ENCODE measurements at places on chromosomes 11 and 22.
A peak's percentile ranks its signal among the peaks of the same experiment; 100 is the strongest.

DNA sequence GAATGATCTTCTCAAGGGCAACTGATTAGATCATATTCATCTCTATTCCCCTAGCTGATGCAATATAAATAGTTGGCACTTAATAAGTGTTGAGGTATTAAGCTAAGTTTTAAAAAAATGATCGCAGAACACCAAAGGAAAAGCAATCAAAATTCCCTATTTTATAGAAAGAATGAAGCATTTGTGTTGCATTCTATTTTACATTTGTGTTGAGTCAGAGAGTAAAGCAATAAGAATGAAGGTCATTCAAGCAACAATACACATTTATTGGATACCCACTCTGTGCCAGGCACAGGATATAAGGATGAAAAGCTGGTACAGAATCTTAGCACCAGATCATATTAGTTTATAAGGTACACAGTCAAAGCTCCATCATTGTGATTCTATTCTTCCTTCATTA is 686.4 kb upstream of the CCDC90B start:
- DNase-seq, result no peak

DNA sequence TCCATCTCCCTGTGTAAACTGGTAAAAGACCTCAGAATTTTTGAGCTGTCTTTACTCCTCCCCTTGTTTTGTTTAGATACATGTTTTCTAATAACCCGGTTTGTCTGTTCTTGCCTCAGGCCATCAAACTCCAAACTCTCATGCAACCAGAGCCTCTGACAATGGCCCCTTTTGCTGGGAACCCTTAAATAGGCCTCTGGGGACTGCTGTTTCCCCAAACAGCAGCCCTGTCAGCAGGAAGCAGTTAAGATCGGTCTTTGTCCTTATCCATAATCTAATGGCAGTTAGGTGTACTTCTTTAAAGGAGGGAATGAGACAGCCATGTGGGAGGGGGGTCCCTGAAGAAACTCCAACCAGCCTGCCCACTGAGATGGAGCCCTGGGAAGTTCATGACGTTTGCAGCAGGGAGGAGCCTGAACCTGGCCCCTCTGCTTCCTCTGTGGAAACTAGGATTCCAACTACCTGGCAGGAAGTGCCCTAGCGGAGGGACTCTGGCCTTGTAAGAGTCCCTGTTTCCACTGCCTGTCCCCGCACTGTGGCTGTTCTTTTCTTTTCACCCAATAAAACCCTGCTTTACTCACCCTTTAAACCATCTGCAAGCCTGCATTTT is 1354.4 kb downstream of the LRRC4C start:
- DNase-seq, result no peak

DNA sequence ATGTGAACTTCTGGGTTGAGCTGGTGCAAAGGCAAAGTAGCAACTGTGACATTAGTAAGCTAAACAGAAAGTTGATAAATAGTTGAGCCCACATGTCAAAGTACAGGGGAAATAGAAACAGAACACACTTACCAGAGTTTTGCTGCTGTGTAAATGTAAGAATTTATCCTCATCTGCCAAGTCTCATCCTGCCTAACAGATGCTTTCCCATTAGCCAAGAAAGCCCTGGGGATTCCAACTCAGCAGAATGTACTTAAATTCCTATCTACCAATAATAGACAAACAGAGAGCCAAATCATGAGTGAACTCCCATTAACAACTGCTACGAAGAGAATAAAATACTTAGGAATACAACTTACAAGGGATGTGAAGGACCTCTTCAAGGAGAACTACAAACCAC is 7.3 kb upstream of the OR51A2 start:
- no peak for DNase-seq

DNA sequence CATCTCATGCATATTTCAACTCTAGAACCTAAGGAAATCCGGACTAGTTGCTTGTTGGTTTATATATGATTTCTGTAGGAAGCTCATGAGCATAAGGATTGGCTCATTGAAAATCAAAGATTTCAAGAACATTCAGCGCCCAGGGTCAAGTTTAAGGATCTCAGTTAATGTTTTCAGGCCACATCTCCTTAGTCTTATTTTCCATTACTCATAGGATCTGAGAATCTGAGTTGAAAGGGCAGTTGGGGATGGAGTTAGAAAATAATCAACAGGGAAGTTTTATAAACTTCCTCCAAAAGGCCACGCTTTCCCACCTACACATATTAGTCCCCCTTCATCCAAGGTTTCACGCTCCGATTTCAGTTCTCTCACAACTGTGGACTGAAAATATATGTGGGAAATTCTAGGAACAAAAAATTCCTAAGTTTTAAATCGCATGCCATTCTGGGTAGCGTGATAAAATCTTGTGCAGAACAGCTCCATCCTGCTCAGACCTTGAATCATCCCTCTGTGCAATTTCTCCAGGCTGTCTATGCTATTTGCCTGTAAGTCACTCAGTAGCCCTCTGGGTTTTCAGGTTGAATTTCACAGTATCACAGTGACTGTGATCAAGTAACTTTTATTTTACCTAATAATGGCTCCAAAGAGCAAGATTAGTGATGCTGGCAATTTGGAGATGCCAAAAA is 160.2 kb downstream of the KIRREL3 start:
- no peak for DNase-seq

DNA sequence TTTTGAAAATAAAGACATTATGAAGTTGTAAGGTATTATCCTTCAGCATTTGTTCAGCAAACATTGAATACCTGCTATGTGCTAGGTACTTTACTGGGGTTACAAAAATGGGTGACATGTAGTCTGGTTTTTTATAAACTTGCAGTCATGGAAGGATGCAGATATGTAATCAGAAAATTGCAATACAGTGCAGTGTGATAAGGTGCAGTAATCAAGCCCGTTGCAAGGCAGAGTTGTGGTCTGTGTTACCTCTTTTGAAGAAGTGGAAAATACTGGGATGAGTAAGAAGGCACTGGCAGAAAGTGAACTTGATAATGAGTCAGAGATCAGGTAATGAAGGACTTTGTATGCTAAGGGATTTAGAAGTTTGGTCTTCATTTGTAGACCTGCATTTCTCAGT is 8.1 kb downstream of the FBXO7 start:
- no peak for DNase-seq

DNA sequence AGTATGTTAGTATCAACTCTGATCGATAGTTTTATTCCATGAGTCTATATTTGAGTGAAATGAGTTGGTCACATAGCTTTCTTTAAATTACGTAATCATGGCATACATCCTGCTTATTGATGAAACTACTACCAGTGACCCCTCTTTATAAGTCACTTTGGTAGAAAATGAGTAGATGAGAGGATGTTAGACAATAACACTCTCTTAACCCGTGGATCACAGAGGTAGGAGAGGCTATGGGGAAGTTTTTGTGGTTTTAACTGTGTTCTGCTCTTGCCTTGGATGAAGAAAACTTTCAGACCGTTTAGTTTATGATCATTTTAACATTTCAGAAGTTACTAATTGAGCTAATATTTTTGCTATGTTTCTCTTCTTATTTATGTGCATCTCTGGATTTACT is 34.0 kb downstream of the TBCEL start:
- DNase-seq, result no peak

GRCh38 chr11:98940913-98941312 is 79.8 kb upstream of the CNTN5 start:
- no peak for DNase-seq

- no peak for DNase-seq
These were observed 63.1 kb upstream of the CCDC90B start for GRCh38 chr11:83349296-83349695.

- DNase-seq, result no peak
These were observed 5.9 kb upstream of the PACSIN3 start for GRCh38 chr11:47192111-47192510.

DNA sequence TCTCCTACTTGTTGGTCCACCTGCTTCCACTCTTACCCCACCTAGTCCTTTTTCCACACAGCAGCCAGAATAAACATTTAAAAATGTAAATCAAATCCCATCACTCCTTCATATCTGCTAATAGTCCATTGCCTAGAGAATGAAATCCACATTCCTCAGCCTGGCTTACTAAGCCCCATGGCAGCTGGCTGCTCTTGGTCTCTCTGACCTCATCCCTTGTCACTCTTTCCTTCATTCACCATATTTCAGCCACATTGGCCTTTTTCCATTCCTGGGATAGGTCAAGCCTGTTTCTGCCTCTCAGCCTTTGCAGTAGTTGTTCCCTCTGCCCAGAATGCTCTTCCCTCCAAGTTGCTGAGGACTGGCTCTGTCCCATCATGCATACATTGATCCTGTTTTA is 512.8 kb downstream of the INSC start:
- no peak for DNase-seq

- no peak for DNase-seq
These were observed 35.6 kb downstream of the AMPD3 start for GRCh38 chr11:10490398-10491241.

GRCh38 chr11:406796-407650 is 7.8 kb downstream of the SIGIRR start:
- DNase-seq, result peak; percentile 86

GRCh38 chr22:40033586-40034380 is 39.0 kb downstream of the FAM83F start:
- no peak for DNase-seq

GRCh38 chr22:28798810-28799605 is 1.4 kb downstream of the XBP1 start:
- no peak for DNase-seq

DNA sequence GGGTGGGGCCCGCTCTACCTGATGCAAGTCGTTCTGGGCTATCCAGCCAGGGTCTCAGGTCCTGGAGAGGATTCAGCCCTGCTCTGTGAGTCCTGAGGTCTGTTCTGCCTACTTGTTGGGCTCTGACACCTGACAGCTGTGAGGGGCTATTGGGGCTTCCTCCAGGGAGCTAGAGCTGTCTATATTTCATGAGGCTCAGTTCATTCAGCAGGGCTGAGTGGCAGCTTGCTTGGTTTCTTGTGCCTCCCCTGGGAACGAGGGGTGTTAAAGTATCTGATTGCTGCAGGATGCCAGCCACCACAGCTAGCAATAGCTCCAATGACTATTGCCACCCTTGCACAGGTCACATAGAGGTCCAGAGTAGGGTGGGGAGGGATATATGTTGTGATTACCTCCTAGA is 26.7 kb downstream of the INSC start:
- DNase-seq, result no peak

GRCh38 chr11:116649268-116649667 is 123.5 kb downstream of the BUD13 start:
- DNase-seq, result no peak

DNA sequence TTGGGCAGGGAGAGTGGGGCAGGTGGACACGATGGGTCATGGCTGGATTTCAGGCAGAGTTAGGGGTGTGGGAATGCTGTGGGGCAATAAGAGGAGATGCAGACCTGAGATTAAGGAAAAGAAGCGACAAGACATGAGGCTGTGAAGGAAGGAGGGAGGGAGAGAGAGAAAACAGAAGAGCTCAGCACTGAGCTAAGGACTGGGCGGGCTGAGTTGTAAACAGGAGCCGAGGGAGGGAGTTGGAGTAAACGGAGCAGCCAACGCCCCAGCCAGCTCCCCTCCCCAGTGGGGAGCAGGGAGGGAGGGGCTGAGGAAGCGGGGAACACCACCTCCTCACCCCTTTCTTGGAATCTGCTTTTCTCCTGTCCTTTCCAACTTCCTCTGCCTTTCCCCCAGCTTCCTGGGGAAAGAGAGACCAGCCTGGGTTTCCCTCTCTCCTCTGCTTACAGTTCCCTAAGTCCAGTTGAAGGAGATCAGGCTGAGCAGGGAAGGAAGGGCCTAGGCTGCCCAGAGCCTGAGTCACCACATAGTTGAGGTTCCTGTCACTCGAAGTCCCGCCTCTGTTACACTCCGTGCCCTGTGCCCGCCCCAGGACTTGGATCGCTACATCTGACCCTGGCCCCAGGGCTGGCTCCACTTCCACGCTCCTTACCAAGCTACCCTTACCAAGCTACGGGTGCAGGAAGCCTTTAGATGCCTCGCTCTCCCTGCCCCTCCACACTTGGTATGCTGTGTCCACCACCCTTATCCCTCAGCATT is 6.7 kb upstream of the AHNAK start:
- peak; percentile 33 for DNase-seq

All from activated naive CD4-positive, alpha-beta T cell (primary cell).